M059J (cell line): ENCODE measurements at places on chromosomes 3 and 15. TPM values are rescaled to one million over a fixed set of nuclear protein-coding genes. Genes with fewer than 3 reads are reported as not detected.

DNA sequence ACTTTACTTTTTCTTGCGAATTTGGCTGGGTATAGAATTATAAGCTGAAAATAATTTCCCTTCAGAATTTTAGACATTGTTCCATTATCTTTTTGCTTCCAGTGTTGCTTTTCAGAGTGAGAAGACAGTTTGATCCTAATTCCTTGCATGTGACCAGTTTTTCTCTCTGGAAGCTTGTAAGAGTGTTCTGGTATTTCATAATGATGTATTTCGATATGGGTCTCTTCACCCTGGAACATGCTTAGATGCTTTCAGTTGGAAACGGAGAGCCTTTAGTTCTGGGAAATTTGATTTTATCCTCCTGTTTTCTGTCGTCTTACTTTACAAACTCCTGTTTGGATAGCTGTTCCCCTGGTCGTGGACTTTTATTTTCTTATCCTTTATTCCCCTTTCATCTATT is 13.9 kb downstream of the ALPK3 start:
- DNase-seq: no peak

DNA sequence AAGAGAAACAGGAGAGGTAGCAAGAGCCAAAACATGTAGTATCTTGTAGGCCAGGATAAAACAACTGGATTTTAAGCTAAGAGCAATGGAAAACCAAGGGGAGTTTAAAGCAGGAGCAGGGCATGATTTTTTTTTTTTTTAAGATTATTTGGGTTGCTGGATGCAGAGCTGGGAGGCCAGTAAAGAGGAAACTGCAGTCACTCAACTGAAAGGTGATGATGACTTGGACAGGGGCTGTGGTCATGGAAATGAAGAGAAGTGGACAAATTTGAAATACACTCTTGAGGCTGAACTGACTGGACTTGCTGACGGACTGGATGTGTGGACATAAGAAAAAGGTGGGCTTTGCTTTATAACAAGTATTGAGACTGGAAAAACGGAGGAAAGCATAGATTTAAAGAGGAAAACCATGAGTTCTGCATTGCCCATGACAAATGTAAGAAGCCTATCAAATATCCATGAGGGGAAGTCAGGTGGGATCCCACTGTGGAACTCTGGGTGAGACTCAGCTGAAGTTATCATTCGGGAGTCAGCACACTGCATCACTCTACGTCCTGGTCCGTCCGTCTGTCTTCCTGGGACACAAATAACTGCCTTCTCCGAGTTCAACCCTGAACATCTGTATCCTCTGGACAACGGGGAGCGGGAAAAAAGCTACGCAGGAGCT is 688 bp downstream of the XPC start:
- DNase-seq: no peak

DNA sequence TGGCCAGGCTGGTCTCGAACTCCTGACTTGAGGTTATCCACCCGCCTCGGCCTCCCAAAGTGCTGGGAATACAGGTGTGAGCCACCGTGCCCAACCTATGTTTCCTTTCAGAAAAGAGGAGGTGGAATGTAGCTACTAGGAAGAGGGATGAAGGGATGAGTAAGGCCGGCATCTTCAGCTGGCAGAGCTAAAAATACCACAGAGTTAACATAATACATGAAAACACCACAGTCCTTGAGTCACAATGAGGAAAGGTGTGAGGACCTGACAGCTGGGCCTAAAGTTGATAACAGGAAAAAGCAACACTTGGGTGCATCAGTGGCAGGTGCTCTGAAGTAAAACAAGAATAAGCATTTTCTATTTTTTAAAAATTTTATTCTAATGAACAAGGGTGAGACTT is 392.2 kb downstream of the DIPK2A start:
- DNase-seq: no peak

GRCh38 chr3:40437889-40438288 is 19.2 kb upstream of the RPL14 start:
- DNase-seq: no peak

GRCh38 chr3:145696011-145696410 is 465.0 kb downstream of the PLOD2 start:
- DNase-seq: no peak

DNA sequence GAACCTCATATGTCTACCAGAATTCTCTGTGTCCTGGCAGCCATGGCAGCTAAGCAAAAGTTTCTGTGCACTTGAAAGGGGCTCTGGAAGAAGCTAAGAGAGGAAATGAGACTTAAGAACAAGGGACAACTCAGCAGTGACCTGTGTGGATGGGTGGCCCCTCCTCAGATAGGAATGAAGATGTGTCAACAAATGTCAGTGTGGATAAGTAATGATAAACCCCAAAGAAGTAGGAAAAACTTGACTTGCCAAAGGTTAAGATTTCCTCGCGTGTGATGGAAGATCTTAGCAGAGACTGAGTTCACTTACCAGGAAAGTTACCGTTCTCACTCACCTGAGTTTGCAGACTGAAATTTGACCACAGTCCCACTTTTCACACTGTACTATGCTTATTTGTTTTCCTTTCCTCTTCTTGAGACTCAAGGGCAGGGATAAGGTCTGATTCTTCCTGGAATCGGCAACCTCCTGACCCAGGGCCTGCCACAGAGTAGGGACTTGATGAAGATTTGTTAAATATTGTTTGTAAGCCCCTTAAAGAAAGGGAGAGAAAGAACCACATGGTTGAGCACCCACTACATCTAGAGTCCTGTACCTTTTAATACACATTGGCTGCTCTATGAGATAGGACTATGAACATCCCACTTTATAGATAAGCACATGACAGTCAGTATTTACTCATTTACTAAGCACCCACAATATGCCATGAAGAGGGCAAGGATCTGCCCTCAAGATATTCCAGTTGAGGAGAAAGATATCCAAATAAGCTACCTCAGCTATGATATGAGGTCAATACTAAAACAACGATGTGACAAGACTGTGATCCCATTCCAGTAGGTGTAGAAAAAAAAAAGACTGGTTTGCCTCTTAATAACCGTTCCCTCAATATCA is 7.3 kb upstream of the HRH1 start:
- DNase-seq: peak; percentile 30

GRCh38 chr3:129934234-129935123 is 40.0 kb upstream of the TRH start:
- peak; percentile 32 for DNase-seq

DNA sequence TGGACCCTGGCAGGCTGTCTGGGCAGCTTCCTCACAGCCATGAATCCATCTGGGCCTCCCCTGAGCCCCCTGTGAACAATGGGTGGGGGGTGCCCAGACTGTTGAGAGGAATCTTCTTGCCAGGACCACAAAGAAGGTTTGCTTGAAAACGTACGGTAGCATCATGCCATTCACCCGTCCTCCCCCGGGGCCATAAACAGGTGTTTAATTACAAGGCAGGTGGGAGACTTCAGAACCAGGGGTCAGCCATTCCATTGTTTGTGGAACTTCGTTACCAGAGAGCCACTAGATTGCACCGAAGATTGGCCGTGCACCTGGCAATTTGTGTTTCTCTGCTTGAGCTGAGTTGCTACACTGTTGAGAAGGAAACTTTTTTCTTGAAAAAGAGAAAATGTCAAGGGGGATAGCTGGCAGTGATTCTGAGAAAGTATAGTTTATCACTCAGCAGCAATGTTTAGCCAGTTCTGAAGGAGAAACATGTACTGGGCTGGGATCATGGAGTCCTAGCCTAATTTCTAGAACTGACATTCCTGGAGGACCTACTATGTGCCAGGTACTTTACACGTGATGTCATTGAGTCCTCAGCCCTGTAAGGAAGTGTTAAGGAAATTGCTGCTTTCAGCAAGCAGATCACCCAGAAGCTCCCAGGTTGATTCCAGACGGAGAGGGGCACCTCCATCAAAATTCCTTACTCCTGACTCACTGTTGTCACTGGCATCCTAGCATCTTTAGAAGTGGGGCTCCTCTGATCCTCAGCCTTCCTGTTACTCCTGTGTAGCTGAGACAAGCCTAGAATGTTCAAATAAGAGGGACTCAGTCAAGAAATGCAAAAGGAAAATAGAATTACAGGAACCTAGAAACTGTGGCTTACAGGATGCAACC is 103.8 kb upstream of the UBE2E1 start:
- DNase-seq: peak; percentile 61

DNA sequence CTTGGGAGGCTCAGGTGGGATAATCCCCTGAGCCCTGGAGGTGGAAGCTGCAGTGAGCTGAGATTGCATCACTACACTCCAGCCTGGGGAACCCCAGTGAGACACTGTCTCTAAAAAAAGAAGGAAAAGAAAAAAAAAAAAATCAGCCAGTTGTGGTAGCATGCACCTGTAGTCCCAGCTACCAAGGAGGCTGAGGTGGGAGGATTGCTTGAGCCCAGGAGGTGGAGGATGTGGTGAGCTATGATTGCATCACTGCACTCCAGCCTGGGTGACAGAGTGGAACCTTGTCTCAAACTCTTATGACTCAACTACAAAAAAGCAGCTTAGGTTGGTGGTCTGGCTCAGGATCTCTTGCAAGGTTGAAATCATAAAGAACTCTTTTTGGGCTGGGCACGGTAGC is 19.3 kb upstream of the GPX1 start:
- DNase-seq: peak; percentile 58

DNA sequence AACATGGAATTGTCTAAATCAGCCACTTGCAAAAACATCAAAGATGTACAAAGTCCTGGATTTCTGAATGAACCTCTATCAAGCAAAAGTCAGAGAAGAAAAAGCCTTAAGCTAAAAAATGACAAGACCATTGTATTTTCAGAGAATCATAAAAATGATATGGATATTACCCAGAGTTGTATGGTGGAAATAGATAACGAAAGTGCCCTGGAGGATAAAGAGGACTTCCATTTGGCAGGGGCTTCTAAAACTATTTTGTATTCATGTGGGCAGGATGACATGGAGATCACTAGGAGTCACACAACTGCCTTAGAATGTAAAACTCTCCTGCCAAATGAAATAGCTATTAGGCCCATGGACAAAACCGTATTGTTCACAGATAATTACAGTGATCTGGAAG is 29.3 kb downstream of the KNL1 start:
- DNase-seq: no peak

DNA sequence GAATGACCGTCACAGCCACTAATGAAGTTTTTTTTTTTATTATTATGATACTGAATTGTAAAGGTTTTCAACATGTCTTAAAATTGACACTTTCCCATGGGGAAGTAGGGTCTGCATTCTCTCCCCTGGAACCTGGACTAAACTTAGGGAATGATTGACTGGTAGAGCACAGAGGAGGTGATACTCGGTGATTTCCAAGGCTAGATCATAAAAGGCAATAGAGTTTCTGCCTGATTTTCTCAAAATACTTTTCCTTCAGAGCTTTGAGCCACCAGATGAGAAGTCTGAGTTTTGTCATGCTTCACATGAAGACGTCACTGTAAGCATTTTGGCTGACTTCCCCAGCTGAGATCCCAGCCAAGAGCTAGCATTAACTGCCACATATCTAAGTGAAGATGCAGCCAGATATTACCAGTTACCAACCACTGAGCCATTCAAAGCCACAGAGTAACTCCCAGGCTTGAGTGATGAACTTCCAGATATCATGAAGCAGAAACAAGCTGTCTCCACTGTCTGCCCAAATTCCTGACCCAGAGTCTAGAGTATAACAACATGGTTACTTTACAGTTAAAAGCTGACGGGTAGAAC is 105.8 kb downstream of the LSAMP start:
- peak; percentile 1 for DNase-seq

DNA sequence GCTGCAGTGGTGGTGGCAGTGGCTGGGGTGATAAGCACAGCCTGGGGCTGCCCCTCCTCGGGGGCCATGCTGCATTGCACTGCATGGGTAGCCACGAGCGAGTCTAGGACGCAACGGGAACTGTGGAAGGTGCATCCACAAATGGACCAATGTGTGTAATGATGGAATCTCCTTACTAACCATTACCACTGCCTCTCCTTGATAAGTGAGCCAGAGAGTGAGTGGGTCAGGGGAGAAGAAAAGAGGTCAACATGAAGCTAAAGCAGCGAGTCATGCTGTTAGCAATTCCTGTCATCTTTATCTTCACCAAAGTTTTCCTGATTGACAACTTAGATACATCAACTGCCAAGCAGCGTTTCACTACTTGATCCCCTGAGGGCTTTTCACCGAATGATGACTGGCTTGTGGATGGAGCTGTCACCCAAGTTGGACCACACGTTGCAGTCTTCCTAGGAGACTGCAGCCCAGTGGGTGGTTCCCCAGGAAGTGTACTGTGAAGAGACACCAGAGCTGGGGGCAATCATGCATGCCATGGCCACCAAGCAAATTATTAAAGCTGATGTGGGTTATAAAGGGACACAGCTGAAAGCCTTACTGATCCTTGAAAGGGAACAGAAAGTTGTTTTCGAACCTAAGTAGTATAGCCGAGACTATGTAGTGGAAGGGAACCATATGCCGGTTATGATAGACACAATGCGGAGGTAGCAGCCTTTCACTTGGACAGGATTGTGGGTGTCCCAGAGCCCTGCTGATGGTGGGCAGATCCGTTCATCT is 20.6 kb downstream of the SAMD7 start:
- DNase-seq: peak; percentile 51

DNA sequence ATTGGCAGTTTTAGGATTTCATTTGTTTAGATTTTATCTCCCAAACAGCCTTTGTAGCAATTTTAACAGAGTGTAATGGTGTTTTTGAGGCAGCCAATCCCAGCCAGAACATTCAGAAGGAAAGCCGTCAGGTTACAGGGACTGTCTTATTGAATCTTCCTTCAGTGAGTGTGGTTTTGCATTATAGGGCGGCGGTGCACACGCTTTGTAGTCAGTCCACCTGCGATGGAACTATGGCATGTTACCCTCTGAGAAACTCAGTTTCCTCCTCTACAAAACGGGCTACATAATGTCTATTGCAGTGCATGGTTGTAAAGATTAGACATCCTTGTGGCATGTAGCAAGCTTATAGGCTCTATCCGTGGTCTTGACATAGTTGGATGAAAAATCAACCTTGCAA is 1.0 kb downstream of the LRRC28 start:
- DNase-seq: no peak

The PLS1 gene
- 13.9 and 17.1 TPM in 2 replicates for total RNA-seq

The CYP8B1 gene
- not detected in 2 replicates for total RNA-seq

The HDDC3 gene
- 9.9 and 12.4 TPM in 2 replicates for total RNA-seq

The DZIP1L gene
- total RNA-seq: 14.7 and 15.8 TPM in 2 replicates

The RBP2 gene
- total RNA-seq: not detected in 2 replicates

The SCN5A gene
- 1.3 and 1.6 TPM in 2 replicates for total RNA-seq

The IMPG2 gene
- total RNA-seq: under 0.01 TPM in 2 replicates

The CCDC39 gene
- not detected in 2 replicates for total RNA-seq

The PSTPIP1 gene
- not detected in 2 replicates for total RNA-seq
